ENCODE measurements at places on chromosomes 11 and 22.

GRCh38 chr11:124736736-124737135 lies 3.0 kb upstream of the NRGN start:
- peak; percentile 32 for DNase-seq

DNA sequence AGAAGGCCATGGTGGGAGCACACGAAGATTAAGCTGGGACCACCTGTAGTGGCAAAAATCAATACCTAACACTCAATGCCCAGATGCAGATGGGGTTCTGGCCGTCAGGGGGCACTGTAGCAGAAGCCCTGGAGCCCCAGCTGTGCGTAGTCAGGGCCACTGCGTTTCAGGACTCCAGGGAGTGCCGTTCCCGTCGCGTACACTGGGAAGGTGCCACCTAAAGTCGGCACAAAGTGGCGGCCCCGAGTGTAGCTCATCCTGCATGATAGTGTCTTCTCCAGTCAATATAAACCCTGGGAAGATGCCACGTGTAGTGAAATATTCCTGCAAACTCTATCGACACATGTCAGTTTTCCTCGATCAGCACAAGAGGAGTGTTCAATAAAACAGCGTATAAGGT lies 123.8 kb upstream of the NTM start:
- DNase-seq = peak; percentile 11

DNA sequence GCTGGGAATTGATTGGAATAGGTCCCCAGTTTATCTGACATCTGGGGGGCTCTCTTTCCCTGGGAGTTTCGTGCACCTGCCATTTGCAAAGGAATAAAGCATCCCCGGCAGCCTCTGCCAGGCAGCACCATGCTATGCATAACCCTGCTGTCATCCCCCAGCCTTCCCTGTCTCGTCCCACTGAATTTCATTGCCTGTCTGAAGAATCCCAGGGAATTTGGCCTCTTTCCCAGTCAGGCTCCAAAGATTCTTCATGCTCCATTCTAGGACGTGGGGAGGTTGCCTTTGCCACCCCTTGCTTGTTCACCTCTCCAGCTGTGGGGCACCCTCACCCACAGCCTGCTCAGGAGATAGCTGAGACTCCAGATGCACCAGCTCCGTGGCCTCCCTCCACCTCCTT lies 195.1 kb upstream of the TBCEL start:
- no peak for DNase-seq

DNA sequence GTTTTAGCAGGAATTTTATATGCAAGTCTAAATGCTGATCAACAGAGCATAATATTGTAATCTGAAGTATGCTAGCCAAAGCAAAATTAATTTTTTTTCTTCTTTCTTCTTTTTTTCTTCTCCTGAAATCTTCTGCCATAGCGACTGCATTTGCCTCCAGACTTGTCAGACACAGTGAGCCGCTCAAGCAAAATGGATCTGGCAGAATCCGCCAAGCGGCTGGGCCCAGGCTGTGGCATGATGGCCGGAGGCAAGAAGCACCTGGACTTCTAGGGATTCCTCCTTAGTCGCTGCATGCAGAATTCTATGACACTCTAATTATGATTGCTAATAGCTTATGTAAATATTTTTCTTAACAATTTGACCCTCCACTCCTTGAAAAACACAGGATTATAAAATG lies 27.9 kb downstream of the PAX6 start:
- DNase-seq = no peak

- peak; percentile 92 for DNase-seq
Measured at GRCh38 chr11:74592441-74593362, at the start of gene POLD3. Gene POLD3 (plus strand): TSS chr11:74592582. CDS start chr11:74592659, 77 bp downstream.
